Activated T-helper 1 cell treated with anti-CD3 and anti-CD28 coated beads, Interleukin-2, amount 50 U/mL, for 16 hours (primary cell): ENCODE measurements at places on chromosomes 7 and 10.

- DNase-seq = no peak
These were observed 58.3 kb upstream of the NEBL start for GRCh38 chr10:20955355-20955893.

- DNase-seq = no peak
These were observed 91.5 kb downstream of the SEMA3D start for GRCh38 chr7:85095366-85095765.

GRCh38 chr7:127350586-127350985, 41.9 kb downstream of the ZNF800 start:
- no peak for DNase-seq

GRCh38 chr7:121578669-121579068, 182.6 kb upstream of the FAM3C start:
- no peak for DNase-seq

- no peak for DNase-seq
These were observed 128.0 kb downstream of the RSU1 start for GRCh38 chr10:16689227-16689626.

- DNase-seq = no peak
These were observed 142.7 kb downstream of the GRM3 start for GRCh38 chr7:86786376-86786775.

- no peak for DNase-seq
These were observed 23.5 kb upstream of the PTN start for GRCh38 chr7:137366995-137367394.

DNA sequence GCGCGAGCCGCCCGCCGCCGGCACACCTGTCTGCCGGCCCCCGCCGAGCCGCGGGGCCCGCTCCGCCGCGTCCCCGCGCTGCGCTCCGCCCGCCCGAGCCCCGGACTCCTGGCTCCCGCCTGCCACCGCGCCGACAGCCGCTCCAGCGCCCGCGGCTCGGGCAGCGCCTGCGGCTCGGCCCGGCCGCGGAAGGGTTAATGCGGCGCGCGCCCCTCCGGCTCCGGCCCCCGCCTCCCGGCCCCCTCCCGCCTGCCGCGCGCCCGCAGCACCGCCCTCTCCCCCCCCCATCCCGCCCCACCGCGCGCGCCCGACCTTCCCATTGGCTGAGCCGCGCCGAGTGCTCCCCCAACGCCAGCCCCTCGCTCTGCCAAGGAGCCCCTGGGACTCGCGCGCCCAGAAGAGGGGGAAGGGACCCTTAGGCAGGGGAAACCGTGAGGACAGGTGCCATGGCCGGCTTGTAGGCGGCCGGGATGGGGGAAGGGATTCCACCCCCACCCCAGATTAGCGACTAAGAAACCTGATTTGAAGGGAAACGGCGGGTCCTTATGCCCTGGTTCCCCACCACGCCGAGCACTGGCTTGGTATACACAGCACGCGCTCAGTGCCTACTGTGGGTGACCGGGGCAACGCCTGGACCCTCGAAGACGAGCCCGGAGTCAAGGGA, at the start of gene KCNH2:
Gene KCNH2 (minus strand): TSS at position 196 of the 664 bp plus-strand sequence. CDS start 408 bp downstream, outside the sequence.
- no peak for DNase-seq

DNA sequence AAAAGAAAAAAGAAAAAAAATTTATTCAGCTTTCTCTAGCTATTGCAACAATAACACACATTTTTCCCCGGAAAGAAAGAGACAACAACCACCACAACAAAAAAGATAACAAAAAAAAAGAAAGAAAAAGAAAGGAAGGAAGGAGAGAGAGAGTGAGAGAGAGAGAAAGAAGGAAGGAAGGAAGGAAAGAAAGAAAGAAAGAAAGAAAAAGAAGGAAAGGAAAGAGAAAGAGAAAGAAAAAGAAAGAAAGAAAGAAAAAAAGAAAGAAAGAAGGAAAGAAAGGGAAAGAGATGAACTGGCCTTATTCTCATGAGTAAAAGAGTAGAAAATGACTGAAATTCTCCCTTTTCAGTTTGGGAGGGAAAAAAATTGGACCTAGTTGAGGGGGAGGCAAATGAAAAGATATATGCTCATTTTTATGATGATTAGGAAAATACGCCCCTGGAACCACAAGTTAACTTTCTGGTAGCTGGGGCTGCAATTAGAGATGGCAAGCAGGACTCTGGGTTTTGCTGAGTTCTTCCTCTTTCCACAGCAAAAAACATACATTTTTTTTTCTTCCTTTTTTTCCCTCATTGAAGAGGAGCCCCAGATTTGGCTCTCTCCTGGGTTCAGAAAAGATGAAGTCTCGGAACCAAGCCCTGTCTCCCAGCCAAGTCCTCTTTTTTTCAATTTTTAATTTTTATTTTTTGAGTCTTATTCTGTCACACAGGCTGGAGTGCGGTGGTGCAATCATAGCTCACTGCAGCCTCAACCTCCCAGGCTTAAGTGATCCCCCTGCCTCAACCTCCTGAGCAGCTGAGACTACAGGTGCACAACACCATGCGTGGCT, 12.6 kb upstream of the PRDX3 start:
- no peak for DNase-seq

- no peak for DNase-seq
These were observed 28.7 kb downstream of the TMEM243 start for GRCh38 chr7:87190783-87191182.

DNA sequence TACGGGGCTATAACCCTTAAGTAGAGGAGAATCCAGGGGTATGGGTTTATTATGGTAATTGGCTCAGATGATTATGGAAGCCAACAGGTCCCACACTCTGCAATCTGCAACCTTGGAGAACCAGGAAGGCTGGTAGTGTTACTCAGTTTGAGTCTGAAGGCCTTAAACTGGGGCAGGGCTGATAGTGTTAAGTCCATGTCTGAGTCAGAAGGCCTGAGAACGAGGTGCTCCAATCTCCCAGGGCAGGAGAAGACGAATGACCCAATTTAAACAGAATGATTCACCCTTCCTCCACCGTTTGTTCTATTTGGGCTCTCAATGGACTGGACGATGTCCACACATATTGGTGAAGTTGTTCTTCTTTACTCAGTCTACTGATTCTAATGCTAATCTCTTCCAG, 244.5 kb upstream of the PTER start:
- no peak for DNase-seq

- no peak for DNase-seq
These were observed 52.0 kb downstream of the EEPD1 start for GRCh38 chr7:36204929-36205635.

GRCh38 chr10:13989616-13990015, 341.1 kb downstream of the FRMD4A start:
- no peak for DNase-seq

DNA sequence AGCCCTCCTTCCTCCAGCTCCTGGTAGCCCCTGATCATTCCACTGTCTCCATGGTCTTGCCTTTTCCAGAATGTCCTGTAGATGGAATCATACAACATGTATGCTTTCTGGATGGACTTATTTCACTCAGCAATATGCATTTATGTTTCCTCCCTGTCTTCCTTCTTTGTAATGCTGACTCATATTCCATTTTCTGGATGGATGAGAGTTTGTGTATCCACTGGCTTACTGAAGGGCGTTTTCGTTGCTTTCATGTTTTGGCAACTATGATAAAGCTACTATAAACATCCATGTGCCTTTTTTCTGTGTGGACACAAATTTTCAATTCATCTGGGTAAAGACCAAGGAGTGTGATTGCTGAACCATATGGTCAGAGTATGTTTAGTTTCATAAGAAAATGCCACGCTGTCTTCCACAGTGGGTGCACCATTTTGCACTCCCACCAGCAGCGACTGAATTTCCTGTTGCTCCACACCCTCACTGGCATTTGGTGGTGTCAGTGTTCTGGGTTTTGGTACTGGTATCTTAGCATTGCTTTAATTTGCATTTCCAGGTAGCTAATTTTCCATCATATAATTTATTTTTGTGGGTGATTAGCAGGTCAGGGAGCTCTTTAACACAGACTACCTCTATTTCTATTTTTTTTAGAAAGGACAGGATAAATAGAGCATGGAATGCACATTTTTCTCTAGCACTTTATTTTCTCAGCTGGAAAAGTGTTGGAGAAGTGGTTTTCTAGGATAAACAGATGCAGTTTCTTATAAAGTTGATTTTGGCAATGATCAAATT, 252.2 kb downstream of the WDR37 start:
- DNase-seq = no peak

DNA sequence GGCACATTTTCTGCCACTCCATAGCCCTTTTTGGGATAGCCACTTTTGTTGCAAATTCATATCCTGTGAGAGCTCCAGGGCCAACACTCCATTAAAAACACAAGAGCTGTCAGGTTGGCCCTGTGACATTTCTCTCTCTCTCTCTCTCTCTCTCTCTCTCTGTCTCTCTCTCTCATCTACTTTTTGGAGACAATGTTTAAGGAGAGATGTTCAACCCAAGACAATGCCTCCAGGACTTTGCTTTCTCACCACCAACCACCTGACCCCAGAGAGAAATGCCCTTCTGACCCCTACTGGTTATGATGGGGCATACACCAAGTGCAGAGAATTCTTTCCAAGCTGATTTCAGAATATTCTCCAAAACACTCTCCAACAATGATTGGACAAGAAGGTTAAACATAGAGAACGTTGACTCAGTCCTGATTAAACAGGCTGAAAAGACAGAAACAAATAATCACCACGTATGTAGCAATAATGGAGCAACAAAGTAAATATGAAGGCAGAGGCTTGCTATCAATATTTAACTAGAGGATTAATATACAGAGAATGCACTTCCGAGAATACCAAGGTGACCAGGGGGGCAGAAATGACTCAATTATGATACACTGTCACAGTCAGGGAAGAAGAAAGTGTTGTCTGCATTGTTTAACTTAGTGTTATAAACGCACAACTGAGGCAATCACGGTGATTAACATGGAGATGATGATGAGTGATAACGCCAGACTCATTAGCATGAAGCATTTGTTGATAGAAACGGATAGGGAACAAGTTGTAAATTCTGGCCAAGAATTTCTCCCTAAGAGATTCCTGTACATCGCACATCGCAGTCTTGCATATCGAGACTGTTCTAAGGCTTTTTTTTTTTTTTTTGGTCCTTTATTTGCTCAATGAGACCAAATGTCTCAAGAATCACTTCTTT, 178.5 kb downstream of the NRP1 start:
- DNase-seq = no peak

- no peak for DNase-seq
These were observed 45.1 kb upstream of the ADAM12 start for GRCh38 chr10:126433351-126433750.

GRCh38 chr10:32947586-32947985, 10.4 kb downstream of the ITGB1 start:
- DNase-seq = no peak

GRCh38 chr10:43156590-43157341, 18.5 kb downstream of the CSGALNACT2 start:
- no peak for DNase-seq

GRCh38 chr7:128916643-128916915, 6.1 kb upstream of the KCP start:
- no peak for DNase-seq

DNA sequence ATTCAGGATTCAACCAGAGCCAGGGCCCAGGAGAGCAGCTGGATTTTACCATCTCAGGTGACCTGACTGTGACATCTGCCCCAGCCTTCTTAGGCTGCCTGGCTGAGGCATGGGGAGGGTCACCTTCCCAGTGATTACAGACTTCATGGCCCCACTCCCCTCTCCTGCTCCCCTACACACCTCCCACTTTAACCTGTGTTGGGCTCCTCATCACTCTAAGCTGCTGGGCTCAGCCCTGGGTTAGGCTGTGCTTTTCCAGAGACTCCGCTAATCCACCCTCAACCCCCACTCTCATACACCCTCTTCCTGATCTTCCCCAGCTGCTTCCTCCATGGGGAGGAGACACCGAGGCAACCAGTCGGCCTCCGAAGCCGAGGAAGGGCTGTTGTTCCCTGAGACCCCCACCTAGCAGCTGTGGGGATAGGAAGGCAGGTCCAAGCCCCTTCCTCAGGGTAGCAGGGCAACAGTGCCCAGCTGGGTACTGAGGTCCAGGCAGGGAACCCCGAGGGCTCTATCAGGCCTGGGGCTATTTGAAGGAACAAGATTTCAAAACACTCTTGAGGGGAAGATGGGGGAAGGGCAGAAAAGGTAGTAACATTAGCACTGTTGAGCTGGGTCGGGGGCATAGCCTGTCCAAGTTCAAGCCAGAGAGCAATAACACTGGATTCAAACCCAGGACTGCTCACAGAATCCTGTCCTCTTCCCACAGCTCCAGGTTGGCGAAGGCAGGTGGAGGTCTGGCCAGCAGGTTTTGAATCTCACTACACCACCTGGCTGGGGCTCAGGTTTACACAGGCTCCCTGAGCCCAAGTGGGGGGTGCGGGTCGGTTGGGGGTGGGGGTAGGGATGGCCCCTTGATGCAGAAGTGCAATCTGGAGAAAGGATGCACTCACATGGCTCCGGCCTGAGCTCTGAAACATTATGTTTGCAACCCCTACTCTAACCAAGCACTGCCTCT, 1.8 kb downstream of the IMPDH1 start:
- no peak for DNase-seq

DNA sequence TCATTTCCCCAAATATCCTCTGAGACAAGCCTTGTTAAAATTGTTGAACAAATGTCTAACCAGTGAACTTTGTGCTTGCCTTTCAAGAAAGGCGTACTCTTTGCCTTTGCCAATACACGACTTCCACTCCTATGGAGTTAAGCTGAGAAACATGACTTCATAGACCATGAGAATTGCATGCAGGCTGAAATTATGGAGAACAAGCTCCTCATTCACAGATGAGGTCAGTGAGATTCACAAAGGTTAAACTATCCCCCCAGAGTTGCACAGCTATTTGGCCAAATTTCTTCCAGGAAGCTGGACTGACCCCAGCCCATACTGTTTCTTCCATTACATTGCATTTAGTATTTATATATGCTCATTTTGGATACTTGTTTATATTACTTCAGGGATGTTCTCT, 221.4 kb upstream of the SEMA3C start:
- no peak for DNase-seq

DNA sequence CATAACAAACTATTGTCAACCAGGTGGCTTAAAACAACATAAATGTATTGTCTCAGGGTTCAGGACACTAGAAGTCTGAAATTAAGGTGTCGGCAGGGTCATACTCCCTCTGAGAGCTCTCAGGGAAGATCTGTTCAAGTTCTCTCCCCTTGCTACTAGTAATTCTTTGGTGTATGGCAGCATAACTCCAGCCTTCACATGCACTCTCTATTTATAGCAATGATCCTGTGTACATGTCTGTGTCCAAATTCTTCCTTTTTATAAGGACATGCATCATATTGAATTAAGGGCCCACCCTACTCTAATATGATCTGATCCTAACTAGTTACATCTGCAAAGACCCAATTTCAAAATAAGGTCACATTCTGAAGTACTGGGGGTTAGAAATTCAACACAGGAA, 27.2 kb downstream of the CACNA2D1 start:
- DNase-seq = no peak

DNA sequence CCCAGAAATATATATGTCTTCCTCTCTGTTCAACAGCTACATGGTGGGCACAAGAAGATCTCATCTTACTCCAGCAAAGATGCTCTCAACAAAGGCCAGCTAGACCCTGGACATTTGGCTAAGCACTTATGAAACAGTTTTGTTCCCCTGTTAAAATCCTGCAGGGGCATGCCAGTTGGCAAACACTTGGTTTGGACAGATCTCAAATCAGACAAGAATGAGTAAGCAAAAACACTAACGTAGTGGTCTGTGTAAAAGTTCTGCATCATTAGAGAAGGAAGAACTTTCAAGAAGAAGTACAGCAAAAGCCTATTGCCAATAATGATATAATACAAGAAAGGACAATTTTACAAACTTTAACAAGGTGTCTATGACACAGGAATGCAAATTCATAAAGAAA, 125.6 kb downstream of the CALN1 start:
- no peak for DNase-seq

GRCh38 chr7:136138991-136139390, 161.8 kb upstream of the MTPN start:
- no peak for DNase-seq

GRCh38 chr7:49773218-49773935, at the start of gene VWC2:
TSS of gene VWC2 (plus strand) at chr7:49773638. CDS start at chr7:49775436, 1,798 bp downstream.
- no peak for DNase-seq

- DNase-seq = no peak
These were observed 2.0 kb downstream of the ZSCAN25 start for GRCh38 chr7:99618726-99619125.
